ENCODE measurements at places on chromosomes 2 and 18.

- no peak for DNase-seq
Observed at GRCh38 chr2:38586931-38587330, 15.8 kb downstream of the HNRNPLL start.

GRCh38 chr18:13381944-13382365, 163.4 kb downstream of the LDLRAD4 start:
- DNase-seq: peak; percentile 56

- DNase-seq: peak; percentile 41
Observed at GRCh38 chr2:9779596-9780264, 63.5 kb upstream of the TAF1B start.

GRCh38 chr18:3265564-3266033, 3.7 kb downstream of the MYL12B start:
- DNase-seq: no peak

DNA sequence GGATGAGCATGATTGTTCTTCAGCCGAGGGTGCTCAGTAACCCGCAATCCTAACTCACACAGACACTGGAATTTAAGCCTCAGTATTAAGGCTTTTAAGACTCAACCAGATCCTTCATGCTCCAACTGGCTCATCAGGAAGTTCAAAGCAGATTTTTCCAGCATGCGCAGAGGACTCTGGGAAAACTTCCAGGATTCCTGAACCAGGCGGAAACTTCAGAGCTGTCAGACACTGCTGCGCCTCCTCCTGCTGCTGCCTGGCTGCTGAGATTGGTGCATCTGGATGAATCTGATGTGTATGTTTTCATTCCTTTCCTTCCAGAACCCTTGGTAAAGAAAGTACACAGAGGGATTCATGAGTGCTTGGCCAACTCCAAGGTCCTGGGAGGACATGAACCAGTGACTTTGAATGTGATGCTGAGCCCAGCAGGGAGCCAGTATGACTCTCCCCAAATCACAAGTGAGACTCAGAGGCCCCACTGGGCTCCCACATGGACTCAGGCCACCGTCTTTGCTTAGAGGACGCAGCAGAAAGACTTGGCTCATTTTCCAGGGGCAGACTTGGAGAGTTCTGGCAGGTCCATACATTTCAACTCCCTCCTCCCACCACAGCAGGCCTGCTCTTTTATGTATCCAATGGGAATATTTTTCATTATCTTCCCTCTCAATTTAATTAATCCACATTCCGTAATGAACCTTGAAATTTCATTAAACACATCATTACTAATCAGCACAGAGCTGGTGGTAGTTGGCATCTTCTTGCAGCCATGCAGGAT, 143.5 kb upstream of the HDAC4 start:
- DNase-seq: no peak

GRCh38 chr2:112618383-112618782, 27.4 kb upstream of the SLC20A1 start:
- DNase-seq: no peak

GRCh38 chr18:64752707-64753106, 603.8 kb upstream of the LINC00305 start:
- DNase-seq: no peak

GRCh38 chr2:241902357-241902991, 32.9 kb downstream of the RTP5 start:
- DNase-seq: no peak

DNA sequence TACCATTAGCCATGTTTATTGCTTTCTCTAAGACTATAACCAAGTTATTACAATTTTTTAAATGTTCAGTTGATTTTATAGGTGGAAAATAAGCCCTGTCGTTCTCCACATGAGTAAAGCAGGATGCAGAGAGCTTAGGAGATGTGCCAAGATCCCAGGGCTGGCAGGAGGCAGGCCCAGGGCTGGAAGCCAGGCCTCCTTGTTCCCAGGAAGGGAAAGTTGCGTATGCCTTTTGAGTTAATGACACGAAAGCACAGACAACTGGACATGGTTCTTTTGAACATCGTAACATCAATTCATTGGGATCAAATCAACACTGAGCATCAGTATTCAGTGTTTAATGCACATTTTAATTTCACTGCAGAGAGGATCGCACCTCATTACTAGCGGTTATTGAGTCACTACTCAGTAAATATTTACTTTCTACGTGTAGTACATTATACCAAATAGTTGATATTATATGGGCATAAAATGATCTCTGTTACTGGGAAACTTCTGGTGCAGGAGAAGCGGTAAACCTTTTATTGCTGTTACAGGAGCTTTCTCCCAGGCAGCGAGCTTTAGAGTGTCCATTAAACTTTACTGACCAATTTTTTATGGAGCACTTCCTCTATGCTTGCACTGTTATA, 60.0 kb downstream of the RNF144A start:
- no peak for DNase-seq

All from activated CD4-positive, alpha-beta T cell treated with anti-CD3 and anti-CD28 coated beads, Interleukin-2, amount 50 U/mL, for 1 hour (primary cell).